Fibroblast of lung (primary cell): ENCODE measurements at places on chromosomes 1 and 21.
A peak's percentile ranks its signal among the peaks of the same experiment; 100 is the strongest.

- DNase-seq = no peak
Observed at GRCh38 chr1:193216920-193217319, 30.5 kb upstream of the B3GALT2 start.

DNA sequence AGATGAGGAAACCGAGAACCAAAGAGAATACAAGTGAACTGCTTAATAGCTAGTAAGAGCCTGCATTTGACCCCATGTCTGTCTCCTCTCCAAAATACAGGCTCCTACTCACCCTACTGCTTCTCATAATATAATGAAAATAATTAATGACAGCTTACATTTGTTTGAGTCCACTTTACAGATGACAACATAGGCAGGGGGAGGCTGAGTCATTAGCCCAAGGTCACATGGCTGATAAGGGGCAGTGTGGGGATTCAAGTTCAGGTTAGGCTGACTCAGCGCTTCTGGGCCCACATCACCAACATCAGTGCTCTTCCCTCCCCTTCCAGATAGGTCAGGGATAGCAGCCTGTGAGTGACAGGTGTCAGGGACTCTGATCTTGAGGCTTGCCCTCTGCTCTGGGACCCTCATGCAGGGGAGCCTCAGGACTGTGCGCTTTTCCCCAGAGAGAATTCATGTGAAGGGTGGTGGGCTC, 16.2 kb downstream of the AZIN2 start:
- peak; percentile 41 for DNase-seq

GRCh38 chr1:151504252-151504651, 6.9 kb upstream of the CGN start:
- DNase-seq = no peak

DNA sequence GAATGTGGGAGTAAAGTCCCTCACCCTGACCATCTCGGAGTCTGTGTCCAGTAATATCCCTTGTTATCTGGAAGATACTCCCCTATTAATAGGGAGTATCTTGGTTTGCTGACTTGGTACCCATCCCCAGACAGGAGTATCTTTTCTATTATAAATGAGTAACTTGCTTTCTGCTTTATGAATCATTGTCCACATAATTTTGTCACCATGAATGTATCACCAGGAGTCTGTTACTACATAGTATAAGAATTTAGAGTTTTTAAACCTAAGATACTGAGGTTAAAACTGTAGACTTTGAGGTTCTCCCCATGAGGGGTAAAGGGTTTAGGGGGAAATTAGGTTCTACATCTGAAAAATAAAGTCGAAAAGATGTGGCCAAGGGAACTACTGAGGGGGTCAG, 175.6 kb downstream of the FCRL5 start:
- no peak for DNase-seq

- no peak for DNase-seq
Observed at GRCh38 chr1:116255486-116256285, 117.4 kb upstream of the ATP1A1 start.

DNA sequence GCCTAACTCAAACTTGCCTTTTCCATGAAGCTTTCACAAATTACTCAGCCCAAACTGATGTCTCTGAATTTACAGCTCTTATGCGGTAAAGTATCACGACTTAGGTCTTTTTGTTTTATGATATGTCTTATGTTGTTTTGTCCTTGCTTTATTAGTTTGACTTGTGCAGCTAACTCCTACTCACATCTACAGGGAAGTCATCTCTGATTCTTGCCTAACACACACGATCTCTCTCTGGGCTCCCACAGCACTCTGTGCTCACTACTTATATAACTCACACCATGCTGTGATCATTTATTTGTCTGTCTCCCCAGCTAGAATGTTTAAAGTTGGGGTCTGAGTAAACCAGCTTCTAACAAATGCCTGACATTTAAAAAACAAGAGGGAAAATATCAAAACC, 9.3 kb upstream of the PI4KB start:
- no peak for DNase-seq

GRCh38 chr1:153507926-153508583, 27.7 kb downstream of the S100A6 start:
- no peak for DNase-seq

DNA sequence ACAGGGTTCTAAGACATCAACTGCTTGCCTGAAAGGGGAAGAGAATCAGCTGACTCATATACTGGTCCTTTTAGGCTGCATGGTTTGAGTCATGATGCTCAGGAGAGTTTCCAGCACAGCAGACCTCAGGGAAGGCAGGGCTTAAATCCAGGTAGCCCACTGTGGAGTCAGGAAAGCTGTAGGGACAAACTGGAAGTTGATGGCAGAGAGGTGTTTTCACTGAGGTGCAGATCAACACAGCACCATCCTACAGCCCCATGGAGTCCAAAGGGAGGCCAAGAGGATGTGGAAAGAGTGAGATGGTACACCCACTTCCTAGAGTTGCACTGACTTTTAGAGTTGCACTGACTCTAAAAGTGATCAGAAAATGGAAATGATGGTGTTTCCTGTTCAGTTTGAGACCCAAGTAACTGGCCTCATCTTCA, 252.4 kb upstream of the DUSP10 start:
- no peak for DNase-seq

- no peak for DNase-seq
Observed at GRCh38 chr1:2251363-2251762, 23.2 kb downstream of the SKI start.

DNA sequence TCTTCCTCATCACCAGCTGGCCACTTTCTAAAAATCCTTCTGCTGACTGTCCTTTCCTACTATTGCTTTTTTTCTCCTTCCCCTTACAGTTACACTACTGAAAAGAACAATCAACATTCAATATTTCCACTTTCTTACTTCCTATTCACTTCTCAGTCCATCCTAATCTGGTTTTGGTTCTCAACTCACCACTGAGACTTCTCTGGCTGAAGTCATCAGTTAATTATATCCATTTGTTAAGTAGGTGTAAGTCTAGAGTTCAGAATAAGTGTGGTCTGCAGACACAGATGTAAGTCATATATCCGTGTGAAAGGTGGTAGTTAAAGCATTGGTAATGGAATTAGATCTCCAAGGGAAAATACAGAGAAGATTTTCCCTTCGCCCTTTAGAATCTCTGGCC, 21.4 kb downstream of the PEA15 start:
- DNase-seq = no peak

DNA sequence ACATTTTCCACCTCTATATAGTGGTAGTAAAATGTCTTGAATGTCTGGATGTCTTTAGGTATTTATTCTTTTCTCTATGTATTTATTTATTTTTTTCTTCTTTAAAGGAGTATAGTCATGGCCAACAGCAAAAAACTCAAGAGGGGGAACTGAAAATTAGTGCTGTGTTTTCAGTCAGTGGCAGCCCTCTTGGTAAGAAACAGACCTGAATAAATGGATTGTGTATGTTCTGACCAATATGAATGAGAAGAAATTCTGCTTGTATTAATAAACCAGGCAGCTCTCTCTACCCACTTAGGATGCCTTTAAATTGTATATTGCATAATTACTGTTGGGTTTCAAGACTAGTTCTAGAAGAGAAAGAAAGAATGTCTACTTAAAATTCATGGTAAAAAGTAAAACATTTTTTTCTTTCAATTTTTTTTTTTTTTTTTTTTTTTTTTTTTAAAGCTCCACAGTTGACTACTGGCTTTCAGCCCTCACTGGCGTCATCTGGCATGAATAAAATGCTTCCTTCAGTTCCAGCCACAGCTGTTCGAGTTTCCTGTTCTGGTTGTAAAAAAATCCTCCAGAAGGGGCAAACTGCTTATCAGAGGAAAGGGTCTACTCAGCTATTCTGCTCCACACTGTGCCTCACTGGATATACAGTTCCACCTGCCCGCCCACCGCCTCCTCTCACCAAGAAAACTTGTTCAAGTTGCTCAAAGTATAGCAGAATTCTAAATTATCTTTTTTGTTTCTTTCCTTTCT, 101.6 kb downstream of the ZMYM4 start:
- DNase-seq = peak; percentile 86

DNA sequence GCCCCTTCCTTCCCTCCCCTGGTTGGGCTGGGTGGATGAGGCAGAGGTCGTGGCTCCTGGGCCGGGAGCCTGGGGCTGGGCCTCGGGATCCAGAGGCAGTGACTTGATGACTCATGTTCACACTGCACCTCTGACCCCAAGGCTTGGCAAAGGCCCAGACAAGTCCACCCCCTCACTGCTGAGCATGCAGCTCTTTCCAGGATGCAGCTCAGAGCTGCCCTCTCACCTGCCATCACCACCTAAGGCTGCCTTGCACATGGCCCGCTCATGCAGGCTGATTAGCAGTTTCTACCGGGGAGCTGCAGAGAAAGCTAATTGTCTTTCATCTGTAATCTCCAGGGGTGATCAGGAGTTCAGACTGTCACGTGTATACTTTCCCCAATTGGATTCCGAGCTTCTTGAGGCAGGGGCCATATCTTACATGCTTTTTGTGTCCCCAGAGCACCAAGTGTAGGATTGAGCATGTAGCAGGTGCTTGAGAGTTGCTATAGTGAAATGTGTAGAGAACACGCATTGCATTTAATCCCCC, 62.1 kb downstream of the LRRN2 start:
- peak; percentile 56 for DNase-seq

DNA sequence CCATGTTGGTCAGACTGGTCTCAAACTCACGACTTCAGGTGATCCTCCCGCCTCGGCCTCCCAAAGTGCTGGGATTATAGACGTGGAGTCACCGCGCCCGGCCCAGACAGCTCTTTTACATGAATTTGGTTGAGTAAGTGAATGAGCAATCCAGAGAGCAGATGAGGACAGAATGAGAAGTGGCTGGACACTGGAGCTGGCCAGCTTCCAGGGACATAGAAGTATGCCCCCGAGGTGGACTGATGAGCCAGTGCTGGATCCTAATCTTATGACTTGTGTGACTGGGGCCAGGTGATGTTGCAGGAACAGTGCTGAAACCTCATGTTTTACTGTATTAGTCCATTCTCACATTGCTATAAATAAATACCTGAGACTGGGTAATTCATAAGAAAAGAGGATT, 35.9 kb upstream of the KANK4 start:
- DNase-seq = no peak

DNA sequence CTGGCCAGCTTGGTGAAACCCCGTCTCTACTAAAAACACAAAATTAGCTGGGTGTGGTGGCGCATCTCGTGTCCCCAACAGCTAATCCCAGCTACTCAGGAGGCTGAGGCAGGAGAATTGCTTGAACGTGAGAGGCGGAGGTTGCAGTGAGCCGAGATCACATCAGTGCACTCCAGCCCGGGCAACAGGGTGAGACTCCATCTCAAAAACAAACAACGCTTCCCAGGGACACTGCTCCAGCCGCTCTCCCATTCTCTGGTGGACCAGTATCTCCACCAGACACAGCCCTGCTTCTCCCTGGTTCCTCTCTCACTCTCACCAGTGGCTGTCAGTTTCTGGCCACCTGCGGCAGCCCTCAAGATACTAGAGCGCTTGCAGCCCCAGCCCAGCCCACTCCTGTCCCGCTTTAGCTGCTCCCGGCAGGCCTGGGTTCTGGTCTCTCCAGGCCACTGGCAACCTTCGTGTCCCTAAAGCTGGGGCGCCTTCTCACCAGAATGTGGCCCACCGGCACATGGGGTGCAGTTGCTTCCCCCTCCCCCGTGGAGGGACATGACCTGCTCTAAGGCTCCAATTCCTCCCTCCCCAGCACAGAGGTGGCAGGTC, 20.9 kb upstream of the LRRC47 start:
- no peak for DNase-seq

DNA sequence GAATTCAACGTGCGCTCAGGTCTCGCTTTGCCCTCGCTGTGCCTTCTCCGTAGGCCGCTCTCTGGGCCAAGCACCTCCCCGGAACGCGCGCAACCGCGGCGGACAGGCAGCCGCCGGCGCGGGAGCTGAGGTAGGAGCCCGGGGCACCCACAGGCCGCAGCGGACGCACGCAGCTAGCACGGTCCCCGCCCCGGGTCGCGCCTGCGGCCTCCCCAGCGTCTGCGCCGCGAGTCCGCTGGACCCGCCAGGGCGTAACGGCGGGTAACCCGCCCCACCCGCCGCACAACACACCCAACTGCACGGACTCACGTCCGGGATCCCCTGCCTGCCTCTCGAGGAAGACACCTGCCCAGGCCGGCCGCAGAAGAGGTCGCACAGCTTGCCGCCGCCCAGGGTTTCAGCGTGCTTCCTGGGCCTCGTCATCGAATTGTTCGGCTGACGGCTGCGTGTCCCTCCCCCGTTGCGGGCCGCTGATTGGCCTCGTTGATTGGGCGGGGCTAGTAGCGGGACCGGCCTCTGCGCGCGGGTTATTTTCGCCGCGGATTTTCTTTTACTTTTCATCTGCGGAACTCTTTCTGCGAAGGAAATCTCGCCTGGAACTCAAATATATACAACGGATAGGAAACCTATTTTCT, at the start of gene CLCC1:
TSS of gene CLCC1 (minus strand) at position 433 of the 635 bp plus-strand sequence. CDS start 13,047 bp downstream, outside the sequence.
- DNase-seq = peak; percentile 92

GRCh38 chr1:158039380-158039779, 45.9 kb downstream of the KIRREL1 start:
- no peak for DNase-seq

DNA sequence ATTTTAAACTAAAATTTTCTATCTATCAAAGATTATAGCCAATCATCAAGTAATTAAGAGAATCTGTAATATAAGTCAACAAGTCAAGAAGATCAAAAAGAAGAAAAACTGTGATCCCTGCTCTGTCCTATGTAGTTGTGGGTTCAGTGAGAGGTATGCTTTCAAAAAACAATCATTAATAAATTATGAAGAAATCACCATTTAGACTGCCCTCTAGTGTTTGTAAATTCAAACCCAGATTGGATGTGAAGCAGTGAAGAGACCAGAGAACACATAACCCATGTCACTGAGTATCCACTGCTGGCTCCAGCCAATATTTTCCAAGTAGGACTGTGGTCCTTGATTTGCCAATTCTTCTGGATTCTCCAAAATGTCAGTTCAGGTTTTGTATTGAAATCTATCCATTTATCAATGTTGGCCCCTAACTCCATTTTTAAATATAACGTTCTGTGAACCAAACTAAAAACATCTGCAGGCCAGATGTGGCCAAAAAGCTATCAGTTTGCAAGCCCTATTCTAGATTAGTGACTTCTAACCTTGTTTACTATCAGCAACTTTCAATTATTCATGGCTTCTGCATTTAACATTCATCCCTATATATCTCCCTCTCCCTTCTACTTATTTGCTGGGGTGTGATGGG, 467.5 kb upstream of the CXADR start:
- DNase-seq = peak; percentile 62

GRCh38 chr1:204924013-204924759, 53.5 kb downstream of the NFASC start:
- no peak for DNase-seq

DNA sequence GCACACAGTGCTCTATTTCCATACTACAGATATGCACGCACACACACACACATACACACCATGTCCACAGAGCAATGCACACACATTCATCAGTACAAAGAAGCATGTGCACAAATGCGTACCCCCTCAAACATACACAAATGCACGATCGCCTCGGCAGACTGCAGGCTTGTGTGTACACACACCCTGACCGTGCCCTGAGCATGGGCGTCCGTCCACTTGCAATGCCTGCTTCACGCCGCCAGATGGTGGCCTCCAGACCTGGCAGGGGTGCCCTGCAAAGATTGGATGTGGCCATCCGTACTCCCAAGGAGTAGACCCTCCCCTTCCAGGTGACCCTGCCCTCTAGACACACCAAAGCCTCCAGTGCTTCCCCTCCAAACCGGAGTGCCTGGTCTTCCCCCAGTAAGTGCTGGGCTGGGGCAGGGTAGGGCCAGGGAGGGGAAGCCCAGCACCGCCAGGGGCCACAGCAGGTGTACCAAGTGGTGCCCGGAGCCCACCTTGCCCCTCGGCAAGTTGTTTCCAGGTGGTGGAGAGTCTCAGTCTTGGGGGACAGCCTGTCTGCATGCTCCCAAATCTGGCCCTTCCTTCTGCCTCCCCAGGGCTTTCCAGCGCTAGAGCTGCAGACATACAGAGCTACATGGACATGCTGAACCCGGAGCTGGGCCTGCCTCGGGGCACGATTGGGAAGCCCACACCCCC, 20.6 kb downstream of the ESPN start:
- DNase-seq = peak; percentile 37

GRCh38 chr1:155322571-155322952, 1.9 kb downstream of the RUSC1 start:
- DNase-seq = peak; percentile 34
